ENCODE measurements at places on chromosomes 6 and 20.

DNA sequence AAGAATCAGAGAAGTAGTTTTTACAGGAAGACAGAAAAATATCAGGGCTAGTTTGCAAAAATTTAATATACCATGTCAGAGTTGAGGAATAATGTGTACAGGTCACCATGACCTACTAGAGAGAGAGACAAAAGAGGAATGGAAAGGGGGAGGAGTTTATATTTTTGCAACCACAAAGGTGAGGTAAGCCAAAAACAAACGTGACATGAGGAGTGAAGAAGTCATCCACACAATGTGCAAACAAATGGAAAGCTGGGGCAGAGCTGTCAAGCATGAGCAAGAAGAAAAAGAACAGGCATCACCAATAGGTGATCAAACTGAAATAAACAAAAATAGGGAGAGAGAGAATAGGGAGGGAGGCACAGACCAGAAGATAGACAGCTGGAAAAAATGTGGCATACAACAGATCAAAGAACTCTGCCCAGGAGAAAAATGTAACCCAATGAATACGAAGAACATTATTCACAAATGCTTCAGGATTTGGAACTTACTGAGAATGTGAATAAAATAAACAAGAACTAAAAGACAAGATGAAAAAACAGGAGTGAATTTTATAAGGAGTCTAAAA lies 15.5 kb downstream of the RARS2 start:
- DNase-seq, result no peak

GRCh38 chr6:45521226-45521625 lies 143.5 kb upstream of the SUPT3H start:
- DNase-seq, result no peak

- DNase-seq, result no peak
Observed at GRCh38 chr6:15378272-15378671, 132.4 kb downstream of the JARID2 start.

- DNase-seq, result no peak
Observed at GRCh38 chr6:156068881-156069280, 613.2 kb upstream of the NOX3 start.

DNA sequence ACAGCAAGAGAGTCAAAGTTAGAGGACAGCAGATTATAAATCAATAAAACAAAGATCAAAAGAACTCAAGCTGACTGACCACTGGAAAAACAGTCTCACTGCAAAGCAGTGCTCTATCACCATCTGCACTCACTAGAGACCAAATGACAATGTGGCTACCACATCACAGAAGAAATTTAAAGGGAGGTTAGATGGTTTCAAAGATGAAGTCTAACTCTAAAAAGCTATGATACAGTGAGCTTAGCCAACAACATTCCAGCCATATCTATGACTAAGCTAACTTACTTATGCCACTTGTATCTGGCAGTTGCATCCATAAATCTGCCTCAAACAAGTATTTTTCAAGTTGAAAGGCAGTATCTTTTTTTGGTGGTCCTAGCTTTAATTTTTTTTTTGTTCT lies 68.6 kb downstream of the ARHGAP18 start:
- no peak for DNase-seq

- DNase-seq, result no peak
Observed at GRCh38 chr6:152952866-152953509, 29.9 kb downstream of the FBXO5 start.

DNA sequence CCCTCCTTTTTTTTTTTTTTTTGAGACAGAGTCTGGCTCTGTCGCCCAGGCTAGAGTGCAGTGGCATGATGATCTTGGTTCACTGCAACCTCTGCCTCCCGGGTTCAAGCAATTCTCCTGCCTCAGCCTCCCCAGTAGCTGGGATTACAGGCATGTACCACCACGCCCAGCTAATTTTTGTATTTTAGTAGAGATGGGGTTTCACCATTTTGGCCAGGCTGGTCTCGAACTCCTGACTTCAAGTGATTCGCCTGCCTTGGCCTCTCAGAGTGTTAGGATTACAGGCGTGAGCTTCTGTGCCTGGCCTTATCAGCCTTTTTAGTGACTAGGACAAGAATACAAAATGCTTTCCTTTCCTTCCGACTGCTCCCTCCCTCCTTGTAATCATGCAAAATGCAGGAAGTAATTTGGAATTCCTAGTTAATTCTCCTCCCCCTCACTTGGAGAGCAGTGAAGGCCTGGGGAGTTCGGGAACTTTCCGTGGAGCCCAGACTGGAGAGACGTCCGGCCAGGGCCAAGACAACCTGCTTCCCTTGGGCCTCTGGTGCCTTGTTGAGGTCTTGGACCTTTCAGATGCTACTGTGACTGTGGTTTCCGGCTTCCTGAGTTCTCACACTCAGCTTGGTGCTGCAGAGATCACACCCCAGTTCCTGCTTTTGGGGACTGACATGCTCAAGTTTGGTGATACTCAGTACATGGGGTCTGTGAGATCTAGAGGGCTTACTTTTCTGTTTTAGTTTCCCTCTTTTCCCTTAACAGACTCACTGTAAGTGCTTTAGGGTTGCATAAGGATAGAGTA lies 3.9 kb upstream of the PHF20 start:
- no peak for DNase-seq

DNA sequence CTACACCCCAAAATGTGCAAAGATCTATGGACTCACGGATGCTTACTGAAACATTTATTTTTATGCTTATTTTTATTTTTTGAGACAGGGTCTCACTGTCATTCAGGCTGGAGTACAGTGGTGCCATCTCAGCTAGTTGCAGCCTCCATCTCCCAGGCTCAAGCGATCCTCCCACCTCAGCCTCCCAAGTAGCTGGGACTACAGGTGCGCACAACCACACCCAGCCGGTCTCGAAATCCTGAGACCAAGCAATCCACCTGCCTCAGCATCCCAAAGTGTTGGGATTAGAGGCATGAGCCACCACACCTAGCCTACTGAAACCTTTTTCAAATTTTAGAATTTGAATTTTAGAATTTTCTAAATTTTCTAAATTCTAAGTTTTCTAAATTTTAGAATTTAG lies 50.8 kb upstream of the IPCEF1 start:
- DNase-seq, result no peak

DNA sequence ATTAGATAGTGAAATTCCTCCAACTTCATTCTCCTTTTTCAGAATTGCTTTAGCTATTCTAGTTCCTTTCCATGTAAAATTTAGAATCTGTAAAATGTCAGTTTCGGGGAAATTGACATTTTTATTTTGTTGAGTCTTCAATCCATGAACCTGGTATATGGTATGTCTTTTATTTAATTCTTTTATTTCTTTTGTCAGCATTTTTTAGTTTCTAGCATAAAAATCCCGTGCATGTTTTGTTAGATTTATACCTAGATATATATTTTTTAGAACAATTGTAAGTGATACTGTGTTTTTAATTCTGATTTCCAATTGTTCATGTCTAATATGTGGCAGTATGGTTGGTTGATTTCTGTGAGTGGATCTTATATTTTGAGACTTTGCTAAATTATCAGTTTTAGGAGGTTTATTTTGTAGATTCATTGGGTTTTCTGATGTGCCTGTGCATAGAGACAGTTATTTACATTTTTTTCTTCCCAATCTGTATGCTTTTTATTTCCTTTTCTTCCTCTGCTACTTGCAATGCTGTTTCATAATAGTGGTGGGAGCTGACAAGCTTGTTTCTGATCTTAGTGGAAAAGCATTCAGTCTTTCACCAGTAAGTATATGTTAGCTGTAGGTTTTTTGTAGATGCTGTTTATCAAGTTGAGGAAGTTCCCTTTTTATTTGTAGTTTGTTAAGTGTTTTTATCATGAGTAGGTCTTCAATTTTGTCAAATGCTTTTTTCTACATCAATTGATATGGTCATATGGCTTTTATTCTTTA lies 13.7 kb downstream of the TAB2 start:
- no peak for DNase-seq
